Activated CD8-positive, alpha-beta memory T cell treated with anti-CD3 and anti-CD28 coated beads for 1 hour (primary cell): ENCODE measurements at places on chromosomes 12 and 14.

- DNase-seq, result no peak
Observed at GRCh38 chr14:68491793-68492192, 301.1 kb downstream of the ZFP36L1 start.

GRCh38 chr12:39145175-39145999, 240.0 kb upstream of the CPNE8 start:
- no peak for DNase-seq

DNA sequence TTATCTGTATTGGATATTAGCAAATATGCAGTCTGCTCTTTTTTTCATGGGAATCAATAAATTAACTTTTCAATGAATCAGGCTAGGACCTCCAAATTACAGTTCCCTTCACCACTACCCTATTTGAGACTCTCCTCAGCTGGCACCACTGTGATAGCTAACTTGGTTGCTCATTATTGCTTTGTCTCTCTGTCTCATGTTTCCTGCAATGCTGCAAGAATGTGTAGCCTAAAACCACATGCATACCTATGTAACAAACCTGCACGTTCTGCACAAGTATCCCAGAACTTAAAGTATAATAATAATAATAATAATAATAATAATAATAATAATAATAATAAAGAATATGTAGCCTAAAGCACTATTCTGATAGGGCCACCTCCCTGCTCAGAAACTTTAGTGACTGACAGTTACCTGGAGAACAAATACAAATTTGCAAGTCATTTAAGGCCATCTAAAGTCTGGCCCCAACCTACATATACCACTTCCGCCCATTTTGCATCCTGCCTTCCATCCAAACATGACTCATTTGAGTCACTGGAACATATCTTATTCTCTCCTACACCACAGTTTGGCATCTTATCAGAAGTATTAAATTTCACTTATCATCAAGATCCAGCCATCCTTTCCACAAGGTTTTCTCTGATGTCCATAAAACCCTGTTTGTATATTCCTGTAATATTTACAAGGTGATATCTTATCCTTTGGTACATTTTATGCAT, 215.1 kb downstream of the LRRK2 start:
- DNase-seq, result no peak

DNA sequence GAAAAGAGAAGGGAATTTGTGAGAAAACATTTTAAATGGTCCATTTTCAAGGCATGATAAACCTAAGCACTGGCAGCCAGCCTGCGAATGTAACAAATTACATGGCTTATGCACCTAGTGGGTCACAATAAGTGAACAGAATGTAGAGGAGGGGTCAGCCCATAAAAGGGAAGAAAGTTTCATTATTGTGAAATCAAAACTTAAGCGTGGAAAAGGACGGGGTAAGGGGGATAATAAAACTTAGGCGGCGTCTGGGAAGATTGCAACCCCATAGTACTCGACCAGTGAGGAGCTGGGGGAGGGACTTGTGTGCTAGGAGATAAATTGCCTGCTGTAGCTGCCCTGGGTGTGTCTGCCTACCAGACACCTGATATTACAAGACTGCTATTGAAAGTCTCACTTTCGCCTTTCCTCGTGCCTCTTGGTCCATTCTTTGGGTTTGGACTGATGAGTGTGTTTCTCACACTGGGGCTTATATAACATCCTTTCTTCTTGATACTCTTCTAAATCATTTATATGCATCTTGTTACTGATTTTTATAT, 40.6 kb downstream of the ZDHHC17 start:
- no peak for DNase-seq

DNA sequence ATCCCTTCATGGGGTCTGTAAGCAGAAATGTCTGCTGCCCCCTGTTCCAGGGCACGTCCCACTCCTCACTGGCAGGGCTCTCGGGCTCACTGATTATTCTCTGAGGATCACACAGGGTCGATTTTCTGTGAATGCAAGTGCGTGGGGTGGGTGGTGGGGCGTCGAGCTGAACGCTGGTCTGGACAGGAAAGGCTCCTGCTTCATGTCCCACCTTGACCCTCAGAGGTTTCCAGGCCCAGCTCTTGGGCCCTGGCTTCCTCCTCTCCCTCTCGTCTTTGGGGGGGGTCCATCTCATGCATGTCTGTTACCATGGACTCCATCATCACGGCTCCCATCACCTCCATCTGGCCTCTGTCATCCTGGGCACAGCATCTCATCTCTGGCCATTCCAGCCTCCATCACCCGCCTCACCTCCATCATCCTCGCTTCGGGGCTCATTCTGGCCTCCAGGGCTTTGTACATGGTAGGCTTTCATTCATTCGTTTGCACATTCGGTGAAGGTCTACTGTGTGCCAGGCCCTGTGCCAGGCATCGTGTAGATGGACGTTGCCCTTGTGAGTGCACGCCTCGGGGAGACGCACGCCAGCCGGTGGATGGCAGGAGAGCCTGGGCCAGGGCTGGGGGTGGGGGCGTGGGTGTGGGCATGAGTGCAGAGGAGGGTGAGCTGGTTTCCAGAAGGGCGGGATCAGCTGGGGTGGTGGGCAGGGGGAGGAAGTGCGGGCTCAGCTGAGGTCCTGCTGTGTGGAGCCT, 34.7 kb downstream of the RTL1 start:
- no peak for DNase-seq

GRCh38 chr12:129579879-129580278, 323.9 kb downstream of the TMEM132D start:
- no peak for DNase-seq

DNA sequence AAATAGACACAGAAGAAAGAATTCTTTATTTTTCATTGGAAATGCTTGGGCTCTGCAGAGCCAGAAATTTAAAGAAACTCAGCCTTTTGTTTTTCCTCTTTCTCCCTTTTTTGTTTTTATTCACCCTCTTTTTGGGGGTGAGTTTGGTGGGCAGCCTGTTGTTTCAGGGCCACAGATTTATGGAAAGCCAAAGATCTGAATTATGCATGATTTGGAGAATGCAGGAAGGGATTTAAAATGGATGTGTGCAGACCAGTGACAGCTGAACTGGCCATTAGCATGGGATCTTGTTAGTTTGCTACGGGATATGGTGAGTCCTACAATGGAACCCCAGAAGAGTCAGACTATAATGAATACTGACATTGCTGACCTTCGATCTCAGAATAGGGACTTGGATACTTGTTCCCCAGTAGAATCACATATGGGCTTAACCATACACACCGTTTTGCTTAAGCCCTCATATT, 7.7 kb upstream of the ATXN2 start:
- no peak for DNase-seq

GRCh38 chr12:121468499-121468801, 68.5 kb downstream of the RNF34 start:
- no peak for DNase-seq

- DNase-seq, result no peak
Observed at GRCh38 chr12:19997656-19998400, 370.5 kb upstream of the PDE3A start.

DNA sequence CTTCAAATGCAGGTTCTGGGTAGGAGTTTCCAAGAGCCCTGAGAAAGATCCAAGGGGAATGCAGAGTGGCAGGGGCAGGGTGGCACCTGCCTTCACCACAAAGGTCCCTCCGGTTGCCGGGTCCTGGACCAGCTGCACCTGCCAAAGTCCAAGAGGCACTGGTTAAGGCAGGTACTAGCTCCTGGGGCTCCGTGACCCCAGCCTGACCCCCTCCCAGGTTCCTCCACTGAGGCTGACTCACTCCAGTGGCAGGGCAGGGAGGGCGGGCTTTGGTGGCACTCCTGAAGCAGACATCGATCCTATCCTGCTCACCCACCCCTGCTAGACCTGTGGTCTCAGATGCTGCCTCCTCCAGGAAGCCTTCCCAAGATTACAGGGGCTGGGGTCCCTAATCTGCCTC, 11.4 kb downstream of the RPS6KL1 start:
- no peak for DNase-seq

- DNase-seq, result no peak
Observed at GRCh38 chr14:47541662-47542061, 133.7 kb downstream of the MDGA2 start.

DNA sequence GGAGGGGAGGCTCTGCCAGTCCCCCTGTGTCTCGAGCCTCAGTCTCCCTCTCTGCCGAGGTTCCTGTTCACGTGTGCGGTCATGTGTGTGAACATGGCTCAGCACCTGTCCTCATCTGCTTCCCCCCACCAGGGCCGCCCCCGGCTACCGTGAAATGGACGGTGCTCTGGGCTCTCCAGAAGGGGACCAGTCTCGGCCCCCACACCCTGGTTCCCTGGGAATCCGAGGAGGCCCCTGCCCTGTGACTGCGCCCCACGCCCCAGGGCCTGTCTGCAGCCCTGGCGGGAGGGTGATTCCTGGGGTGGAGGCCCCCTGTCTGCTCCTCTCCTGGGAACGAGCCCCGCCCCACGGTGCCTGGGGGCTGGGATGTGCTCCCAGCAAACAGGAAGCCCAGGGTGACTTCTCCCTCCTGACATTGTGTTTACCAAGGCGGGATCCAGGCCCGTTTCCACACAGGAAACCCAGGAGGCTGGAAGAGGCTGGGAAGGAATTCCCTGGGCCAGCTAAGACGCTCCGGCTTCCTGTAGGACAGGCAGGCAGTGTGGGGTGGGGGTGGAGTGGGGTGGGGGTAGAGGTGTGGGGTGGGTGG, 46.6 kb downstream of the KIF26A start:
- no peak for DNase-seq

- DNase-seq, result no peak
Observed at GRCh38 chr14:48490756-48491155, 815.4 kb upstream of the MDGA2 start.

DNA sequence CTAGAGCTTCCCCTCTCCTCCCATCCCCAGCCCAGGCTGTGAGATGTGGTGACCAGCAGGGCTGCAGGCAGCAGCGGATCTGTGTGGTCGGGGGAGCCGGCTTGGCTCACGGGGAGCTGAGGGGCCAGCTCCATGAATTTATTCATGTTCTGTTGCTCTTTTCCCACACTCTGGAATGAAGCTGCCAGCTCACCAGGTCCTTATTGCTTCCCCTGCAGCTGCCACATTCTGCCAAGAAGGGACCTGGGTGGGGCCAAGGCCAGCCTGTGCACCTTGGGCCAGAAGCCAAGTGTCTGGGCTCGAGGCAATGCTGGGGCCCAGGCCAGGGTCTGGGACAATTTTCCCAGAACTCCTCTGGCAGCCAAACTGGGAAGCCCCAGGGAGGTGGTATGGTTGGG, 2.5 kb upstream of the C1QL4 start:
- DNase-seq, result no peak

- no peak for DNase-seq
Observed at GRCh38 chr14:29548948-29549370, 378.7 kb downstream of the PRKD1 start.

GRCh38 chr14:99950181-99950580, 115.0 kb upstream of the EVL start:
- DNase-seq, result no peak

DNA sequence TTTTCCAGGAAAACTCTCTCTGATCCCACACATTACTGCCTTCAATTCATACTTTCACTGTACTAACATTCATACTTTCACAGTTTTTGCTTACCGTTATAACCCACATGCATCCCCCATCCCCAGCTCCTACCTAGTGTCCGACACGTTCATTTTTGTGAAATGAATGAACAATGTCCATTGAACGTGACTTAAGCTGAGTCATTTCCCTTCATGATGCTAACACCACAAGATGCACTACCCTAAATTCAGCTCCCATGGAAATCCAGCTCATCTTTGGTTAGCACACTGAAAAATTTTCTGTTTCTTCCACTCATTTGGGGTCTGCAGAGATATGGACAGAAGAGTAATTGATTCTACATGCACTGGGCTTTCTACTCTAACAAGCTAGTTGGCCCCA, 84.7 kb downstream of the GALNT4 start:
- DNase-seq, result no peak

- no peak for DNase-seq
Observed at GRCh38 chr12:130213249-130213648, 51.0 kb downstream of the FZD10 start.

DNA sequence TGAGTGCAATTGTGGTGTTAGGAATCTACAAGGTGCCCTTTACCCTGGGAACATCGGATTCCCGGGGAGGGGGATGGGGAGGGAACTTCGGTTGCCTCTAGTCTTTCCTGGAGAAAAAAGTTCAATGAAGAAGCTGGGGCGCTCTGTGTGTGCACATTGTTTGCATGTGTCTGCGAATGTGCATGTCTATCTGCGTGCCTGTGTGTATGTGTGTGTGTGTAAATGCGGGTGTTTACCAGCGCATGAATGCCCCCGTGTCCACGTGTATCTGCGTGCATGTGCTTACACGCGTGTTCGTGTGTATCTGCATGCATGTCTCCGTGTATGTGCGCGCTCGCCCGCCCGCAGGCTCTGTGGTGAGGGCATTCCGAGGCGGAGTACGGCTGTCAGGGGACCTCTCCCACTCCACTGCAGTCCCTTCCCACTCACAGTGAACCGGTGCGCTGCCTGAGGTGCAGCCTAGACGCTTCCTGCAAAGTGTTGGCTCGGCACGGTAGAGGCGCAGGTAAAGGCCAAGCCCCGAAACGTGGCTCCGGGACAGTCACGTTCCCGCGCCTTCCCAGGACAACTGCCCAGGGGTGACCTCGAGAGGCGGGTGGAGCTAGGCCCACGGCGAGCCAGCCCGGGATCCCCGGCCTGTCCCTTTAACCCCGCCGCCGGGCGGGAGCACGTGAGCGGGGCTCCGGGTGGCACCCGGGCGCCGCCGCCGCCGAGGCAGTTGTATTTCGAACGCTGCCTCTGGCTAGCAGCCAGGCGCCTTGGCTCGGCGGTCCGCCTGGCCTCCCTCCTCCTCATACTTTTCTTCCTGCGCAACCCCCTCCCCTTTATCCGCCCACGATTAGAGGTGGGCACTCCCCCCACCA, 539 bp upstream of the HMGA2 start:
- no peak for DNase-seq

DNA sequence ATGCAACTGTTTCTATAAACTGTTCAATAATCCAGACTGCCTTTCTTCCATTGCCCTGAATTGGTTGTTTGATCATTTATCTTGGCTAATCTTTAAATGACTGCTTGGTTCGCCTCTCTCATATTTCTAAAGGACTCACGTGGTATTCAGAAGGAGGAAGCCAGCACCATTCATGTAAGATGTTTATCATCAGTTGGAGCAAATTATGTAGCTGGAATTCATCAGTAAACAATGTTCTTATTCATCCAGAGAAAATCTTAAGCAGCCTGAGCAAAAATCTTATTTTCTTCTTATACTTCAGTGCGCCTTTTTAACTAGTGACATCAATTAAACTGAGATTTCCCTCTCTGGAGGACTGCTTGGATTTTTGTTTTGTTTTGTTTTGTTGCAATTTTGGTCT, 538.7 kb upstream of the TMEM132C start:
- no peak for DNase-seq

- no peak for DNase-seq
Observed at GRCh38 chr14:33696165-33696564, 254.7 kb downstream of the EGLN3 start.
